ENCODE measurements at places on chromosomes 16 and 17.

- no peak for DNase-seq
Measured at GRCh38 chr17:82003411-82004381, 19.0 kb downstream of the CENPX start.

DNA sequence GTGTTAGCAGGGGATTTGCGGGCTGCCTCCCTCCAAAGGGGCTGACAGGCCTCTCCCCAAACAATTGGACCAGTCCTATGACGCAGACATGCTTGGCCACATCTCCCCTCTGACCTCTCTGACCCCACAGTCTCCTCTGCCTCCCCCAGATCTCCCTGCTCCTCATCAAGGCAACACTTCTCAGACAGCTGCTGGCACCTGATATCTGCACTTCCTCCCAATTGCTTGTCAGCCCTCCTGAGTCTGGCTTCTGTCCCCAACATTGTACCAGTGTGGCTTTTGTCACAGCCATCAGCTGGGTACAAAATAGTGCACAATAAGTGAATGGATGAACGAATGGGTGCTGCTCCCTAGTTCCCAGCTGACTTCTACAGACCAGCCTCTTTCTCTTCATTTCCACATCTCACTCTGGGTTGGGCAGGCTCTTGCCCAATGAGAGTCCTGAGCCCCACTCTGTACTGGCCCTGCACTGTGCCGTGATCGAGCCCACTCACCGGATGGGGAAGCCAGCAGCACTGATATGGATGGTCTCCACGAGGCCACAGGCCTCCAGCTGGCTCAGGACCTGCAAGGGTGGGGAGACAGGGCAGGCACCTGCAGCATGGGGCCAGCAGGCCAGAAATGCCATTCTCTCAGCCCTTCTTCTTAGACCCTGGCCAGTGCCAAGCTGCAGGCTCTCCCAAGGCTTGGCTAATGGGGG, 17.1 kb downstream of the ZNHIT3 start:
- DNase-seq = no peak

DNA sequence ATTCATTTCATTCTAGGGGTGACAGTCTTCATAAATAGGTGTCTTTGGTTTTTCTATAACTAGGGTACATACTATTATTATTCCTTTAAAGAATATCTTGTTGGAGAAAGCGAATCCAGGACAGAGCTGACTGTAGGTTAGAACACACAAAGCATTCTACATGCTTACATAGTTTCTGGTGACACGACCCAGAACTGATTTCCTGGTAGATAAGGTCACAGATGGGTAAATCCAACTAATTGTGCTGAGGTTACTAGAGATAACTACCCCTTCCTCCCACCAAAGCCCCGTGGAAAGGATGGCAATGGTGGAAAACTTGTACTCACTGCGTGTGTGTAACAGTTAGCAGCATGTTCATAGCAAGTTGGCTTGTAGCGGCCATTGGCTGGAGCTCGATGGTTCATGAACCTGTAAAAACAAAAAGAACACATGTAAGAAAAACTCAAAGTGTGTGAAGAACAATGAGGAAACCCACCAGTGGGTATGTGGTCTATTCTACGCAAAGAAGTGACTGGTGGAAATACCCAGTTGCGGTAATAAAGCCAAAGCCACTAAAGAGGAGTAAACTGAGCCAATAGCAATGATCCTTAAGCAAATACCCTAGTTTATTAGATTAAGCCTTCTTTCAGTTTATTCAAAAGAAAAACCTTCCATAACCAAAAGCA, 7.7 kb downstream of the MMD start:
- DNase-seq = no peak

DNA sequence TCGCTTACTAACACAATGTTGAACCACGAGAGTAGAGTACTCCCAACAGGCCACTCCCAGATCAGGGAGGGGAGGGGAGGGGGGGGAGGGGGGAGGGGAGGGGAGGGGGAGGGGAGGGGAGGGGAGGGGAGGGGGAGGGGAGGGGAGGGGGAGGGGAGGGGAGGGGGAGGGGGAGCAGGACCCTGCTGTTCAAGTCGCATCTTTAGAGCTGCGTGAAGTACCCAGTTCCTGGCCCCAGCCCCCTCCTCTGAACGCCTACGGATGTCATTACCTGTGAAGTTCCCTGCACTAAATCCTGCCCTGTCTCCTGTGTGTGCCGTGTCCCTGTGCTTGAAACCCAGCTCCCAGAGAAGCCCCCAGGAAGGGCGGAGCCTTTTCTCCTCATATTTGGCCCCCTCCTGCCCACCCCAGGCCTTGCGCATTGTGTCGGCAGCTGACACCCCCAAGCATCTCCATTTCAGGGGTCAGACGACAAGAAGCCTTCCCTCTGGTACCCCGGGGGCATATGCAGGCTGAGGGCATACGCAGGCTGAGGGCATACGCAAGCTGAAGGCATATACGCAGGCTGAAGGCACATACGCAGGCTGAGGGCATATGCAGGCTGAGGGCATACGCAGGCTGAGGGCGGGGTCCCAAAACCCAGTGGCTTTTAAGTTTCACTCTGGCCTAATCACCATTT, 330.2 kb downstream of the C16orf95 start:
- DNase-seq = no peak

GRCh38 chr16:87570938-87571867, 31.1 kb upstream of the JPH3 start:
- DNase-seq = no peak

DNA sequence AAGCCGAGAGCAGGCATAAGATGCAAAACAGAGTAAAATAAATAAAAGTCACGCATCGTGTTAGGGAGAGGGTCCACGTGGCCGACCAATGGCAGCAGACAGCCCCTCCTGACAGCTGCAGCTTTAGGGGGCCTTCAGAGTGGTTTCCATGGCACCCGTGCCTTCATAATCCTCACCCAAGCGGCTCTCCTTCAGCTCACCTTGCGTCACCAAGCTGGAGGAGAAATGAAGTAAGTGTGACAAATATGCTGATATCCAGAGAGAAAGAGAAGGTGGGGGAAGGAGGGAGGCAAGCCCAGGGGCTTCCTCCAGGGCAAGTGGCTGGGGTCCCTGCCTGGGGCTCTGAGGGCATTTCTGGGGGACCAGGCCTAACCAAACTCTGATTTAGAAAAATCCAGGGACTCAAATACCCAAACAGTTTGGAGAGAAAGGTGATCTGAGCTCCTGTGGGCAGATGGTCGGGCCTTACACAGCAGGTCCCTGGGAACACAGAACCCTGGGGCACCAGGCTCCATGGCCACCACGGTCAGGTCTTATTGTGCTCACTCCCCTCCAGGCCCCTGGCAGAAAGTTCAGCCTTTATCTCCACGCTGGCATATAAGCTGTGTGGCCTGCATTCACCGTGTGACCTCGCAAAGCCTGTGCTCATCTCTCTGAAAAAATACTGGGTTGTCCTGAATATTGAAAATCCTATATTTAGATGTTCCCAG, 80.7 kb upstream of the TNRC6C start:
- no peak for DNase-seq

DNA sequence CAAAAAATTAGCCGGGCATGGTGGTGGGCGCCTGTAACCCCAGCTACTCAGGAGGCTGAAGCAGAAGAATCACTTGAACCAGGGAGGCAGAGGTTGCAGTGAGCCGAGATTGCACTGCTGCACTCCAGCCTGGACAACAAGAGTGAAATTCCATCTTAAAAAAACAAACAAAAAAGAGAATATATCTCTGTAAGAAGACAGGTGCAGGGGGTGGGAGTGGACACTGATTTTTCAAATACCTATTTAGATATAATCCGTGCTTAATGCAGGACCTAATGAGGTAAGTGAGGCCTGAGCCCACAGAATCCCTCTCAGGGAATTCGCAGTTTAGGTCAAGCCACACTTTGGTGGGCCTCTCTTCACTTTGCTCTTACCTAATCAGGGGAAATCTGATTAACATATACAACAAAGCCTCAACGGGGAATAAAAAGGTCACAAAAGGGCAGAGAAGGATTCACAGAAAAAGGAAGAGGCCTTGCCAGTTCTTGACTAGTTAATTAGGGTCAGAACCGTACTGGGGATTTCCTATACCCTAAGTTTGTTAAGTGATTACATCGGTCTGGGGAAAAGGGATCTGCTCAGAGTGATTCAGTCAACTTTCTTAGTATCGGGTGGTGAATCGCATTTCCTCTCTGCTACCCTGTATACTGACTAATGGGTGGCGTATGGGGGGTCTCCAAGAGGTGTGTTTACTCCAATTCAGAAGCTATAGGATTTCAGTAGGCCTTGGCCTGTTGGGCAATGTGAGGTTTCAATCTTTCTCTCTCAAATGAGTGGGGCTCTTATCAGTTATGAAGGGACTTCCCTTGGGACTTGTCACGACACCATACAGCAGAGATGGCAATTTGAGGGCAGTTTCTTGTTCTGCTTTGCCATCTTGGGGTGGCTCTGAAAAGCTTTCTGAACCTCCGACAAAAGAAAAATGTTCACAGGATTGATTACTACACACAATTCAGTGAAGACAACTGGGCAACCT, 1.9 kb upstream of the NFAT5 start:
- DNase-seq = peak; percentile 32

DNA sequence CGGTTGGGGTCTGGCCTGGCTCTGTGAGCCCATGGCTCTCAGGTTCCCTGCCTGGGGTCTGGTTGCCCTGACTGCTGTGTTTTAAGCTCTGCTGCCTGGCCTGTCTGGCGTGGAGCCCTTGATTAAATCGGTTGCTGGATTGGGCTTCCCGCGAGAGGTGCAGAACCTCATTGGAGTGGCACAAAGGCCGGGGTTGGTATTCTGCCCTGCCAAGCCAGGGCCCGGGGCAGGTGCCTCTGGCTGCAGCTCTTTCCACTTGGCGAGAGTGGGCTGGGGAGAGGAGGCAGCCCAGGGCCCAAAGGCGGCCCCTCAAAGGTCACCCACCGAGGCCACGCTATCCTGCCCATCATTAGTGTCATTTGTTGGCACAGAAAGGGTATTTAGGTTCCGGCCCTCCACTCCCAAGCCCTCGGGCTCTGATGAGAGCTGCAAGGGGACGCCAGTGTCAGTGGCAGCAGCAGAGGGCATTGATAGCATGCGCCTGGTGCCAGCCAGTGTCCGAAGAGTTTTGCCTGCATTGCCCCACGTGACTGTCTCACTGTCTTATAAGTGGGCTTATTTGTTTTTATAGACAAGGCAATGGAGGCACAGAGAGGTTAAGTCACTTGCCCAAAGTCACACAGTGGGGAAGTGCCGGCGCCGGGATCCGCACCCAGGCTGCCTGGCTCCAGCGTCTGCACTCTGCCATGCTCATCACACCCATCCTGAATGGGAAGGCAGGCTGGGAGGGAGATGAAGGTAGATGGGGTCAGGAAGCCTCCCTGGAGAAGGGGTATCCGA, 68.0 kb upstream of the CIBAR2 start:
- DNase-seq = no peak

DNA sequence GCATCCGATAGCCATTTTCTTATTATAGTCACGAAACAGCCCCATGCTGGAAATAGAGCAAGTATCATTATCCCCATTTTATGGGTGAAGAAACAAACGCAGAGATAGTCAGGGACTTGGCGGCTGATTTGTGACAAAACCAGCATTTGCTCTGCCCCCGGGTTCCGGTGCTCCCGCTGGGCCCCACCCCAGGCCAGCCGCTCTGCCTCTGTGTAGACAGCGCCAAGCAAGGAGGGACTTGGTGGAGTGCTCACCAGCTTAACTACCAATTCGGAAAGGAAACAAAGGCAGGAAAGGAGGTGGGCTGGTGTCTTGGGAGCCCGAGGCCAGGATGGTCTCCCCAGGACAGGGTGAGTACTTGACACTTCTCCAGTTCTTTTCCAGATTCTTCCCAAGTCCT, 10.0 kb downstream of the SRL start:
- DNase-seq = no peak

All from stimulated activated CD8-positive, alpha-beta memory T cell treated with anti-CD3 and anti-CD28 coated beads, Interleukin-15, amount 100 ng/mL, for 4 hours (primary cell).